Mesothelial cell of epicardium (in vitro differentiated cells): ENCODE measurements at places on chromosomes 11 and 22. TPM values are rescaled to one million over a fixed set of nuclear protein-coding genes. Genes with fewer than 3 reads are reported as not detected.

Gene MMP13
- not detected in 3 replicates for total RNA-seq

- no peak overlapping the region for H3K27ac ChIP-seq
- no peak overlapping the region for H3K4me3 ChIP-seq
- DNase-seq: no peak
- H3K27me3 ChIP-seq: peaks cover 2% of the 10 kb centered on the region
- H3K4me1 ChIP-seq: peaks cover 7% of the 10 kb centered on the region
- no peaks in the 10 kb centered on the region for H3K36me3 ChIP-seq
Observed at GRCh38 chr11:80280737-80281136, 839.9 kb upstream of the TENM4 start.

- peaks cover 40% of the 10 kb centered on the region for H3K27me3 ChIP-seq
- no peaks in the 10 kb centered on the region for H3K36me3 ChIP-seq
- H3K4me1 ChIP-seq: peaks cover 12% of the 10 kb centered on the region
- DNase-seq: no peak
Observed at GRCh38 chr11:45670386-45671135, 5.1 kb upstream of the CHST1 start.

DNA sequence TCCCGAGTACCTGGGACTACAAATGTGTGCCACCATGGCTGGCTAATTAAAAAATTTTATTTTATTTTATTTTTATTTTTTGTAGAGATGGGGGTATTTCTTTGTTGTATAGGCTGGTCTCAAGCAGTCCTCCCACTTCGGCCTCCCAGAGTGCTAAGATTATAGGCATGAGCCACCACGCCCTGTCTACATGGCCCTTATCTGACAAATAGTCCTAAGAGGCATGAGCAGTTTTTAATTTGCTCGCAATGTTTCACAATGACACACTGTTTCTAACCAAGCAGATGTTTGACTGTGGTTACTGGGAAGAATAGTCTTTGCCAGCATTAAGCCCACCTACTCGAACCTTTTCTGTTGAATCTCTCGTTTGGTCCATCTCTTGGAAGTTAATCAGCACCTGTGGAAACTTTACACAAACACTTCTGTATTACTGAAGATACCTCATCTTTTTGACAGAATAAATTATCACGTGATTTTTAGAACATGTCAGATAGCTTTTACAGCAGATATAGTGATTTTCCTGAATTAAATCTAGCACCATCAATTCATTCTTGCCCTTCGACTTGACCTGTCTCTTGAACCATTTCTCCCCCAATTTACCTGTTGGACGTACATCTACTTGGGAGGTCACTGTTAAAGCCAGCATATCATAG is 71.4 kb downstream of the MTMR3 start:
- peaks cover 3% of the 10 kb centered on the region for H3K36me3 ChIP-seq
- peaks cover 9% of the 10 kb centered on the region for H3K4me1 ChIP-seq
- H3K27ac ChIP-seq: no peak overlapping the region
- no peak overlapping the region for H3K4me3 ChIP-seq
- H3K27me3 ChIP-seq: no peaks in the 10 kb centered on the region
